ENCODE measurements at places on chromosomes 5 and 9.

DNA sequence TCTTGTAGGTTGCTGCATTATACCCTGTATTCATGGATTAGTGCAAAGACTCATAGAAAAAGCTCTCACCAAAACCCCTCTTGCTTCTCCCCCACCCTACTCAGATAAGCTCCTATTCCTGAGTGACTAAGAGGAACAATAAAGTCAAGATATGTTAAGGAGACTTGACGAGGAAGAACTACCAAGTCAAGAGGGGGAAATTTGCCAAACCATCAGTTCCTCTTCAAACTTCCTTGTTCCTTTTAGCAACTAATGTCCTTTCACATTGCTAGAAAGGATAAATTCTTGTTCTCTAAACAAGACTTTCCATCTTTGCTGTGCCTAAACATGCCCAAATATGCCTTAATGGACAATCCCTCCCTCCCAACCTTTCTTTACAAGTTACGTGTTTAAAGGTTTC, 27.0 kb downstream of the CNOT8 start:
- no peak for DNase-seq

DNA sequence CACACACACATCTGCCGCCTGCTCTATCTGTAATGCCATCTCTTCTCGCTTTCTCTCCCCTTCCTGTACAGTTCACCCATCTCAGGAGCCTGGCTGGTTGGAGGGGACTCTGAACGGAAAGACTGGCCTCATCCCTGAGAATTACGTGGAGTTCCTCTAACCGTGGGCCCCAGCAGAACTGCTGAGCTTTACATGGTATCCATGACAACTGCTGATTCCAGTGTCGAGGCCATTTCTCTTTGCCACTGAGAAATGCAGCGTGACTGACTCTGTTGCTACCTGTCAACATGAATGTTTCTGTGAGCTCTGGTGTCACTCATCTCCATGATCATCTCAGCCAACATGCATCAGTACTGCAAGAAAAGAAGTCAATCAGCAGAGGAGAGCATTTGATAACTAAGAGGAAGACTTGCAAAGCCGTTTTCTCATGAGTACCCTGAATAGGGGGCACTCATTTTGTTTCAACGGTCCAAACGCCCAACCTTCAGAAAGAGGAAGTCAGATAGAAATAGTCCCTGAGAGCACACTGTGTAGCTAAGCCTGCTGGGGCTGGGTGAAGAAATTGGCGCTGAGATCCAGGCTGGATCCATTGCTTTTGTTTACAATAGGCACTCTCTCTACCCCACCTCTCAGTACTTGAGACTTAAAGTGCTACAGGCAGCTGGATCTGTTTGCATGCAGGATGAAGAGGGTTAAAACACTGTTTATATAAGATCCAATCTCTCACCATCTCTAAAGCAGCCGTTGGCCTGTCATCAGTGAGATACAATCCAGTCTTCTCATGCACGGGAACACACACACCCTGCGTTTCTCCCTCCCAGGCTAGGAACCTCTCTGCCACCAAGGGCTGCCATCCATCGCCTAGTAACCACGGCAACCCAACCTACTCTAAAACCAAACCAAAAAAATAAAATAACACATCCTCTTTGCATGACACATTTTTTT, 180.9 kb downstream of the NR3C1 start:
- DNase-seq = no peak

DNA sequence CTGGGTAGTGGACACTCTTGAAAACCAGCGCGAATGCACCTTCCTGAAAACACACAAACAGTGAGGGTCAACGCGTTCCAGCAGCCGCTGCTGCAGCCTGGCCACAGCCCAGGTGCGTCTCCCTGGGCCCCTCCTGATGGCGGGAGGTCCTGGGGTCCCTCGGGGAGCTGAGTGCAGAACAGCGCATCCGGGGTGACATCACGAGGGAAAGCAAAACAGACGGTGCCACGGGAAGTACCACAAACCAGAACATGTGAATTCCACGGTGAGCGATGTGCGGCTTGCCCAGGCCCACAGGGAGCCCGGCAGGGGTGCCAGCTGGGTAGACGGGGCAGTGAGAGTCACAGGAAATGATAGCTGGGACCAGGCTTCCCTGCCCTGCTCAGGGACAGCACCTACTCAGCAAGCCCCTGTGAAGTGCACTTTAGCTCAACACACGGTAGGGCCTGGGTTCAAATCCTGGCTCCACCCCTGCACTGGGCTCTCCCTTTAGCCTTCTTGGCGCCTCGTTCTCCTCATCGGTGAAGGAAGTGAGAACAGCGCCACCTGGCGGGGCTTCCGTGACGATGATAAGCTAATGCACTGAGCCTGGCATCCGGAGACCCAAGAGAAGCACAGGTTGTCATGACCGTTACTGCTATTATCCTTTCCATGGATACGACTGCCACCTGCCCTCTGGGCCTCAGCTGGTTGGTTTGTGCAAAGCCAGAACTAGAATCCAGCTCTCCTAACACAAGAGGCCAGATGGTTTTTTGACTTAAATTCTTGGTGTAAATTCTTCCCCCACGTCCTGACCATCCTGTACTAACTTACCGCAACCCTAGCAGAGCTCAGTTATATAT, 24.6 kb downstream of the GFPT2 start:
- no peak for DNase-seq

- no peak for DNase-seq
Observed at GRCh38 chr5:151569132-151570046, 21.7 kb downstream of the FAT2 start.

GRCh38 chr5:179265514-179266290, 79.6 kb downstream of the ADAMTS2 start:
- DNase-seq = peak; percentile 74

GRCh38 chr9:136025481-136025880, 64.3 kb upstream of the UBAC1 start:
- no peak for DNase-seq

DNA sequence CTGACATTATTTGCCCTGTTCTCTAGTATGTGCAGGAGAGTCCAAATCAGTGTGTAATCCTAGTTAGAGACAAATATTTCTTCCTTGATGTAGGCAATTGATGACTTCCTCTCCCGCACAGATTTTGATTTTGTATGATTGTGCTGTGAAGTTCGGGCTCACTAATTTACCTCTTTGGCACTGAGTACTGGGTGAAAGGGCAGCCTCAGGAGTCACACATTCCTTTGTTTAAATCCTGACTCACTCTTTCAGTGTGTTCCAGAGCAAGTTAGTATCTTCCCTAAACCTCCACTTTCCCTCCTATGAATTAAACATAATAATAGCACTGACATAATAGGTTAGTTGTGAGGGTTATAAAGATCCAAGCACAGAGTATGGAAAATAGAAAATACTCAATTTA, 269.7 kb downstream of the ISL1 start:
- DNase-seq = no peak

GRCh38 chr9:86487838-86488233, 133.6 kb upstream of the TUT7 start:
- DNase-seq = no peak

- no peak for DNase-seq
Observed at GRCh38 chr5:167285591-167285990, 1005.9 kb upstream of the WWC1 start.

- no peak for DNase-seq
Observed at GRCh38 chr5:68243681-68244080, 28.1 kb downstream of the PIK3R1 start.

DNA sequence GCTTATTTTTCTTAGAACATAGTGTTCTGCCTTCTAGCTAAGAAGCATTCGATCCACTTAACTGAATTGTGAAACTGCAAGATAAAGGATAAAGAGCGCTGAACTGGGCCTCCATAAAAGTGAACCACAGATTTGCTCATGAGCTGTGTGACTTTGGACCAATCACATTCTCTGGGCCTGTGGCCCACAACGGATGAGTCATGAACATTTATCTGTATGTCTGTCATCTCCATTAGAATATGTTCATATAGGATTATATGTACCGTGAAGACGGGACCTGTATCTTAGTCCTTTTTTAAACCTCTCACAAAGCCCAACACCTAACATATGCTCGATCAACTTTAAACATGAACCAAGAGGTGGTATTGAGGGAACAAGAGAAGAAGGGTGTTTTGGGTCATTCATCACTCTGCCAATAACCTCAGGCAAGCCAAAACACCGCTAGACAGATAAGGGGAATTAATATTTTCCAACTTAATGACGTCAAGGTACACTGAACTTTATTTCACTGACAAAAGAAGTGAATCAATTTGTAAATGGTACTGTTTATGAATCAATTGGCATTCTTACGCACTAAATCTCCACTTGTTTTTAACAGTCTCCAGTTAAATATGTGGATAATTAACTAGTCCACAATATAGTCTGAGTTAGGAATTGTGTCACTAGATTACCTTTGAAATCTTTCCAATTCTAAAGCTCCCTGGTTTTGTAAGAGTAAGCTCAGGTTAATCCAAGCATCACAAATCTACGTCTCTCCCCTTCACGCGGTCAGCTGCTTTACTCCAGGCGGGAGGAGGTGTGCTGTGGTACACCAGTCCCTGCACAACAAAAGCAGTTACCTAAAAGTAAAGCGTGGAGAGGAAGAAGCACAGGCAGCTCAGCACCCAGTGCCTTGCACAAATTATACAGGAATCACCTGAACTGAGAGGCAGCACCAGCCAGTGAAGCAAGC, 1.6 kb downstream of the TMEM245 start:
- no peak for DNase-seq

DNA sequence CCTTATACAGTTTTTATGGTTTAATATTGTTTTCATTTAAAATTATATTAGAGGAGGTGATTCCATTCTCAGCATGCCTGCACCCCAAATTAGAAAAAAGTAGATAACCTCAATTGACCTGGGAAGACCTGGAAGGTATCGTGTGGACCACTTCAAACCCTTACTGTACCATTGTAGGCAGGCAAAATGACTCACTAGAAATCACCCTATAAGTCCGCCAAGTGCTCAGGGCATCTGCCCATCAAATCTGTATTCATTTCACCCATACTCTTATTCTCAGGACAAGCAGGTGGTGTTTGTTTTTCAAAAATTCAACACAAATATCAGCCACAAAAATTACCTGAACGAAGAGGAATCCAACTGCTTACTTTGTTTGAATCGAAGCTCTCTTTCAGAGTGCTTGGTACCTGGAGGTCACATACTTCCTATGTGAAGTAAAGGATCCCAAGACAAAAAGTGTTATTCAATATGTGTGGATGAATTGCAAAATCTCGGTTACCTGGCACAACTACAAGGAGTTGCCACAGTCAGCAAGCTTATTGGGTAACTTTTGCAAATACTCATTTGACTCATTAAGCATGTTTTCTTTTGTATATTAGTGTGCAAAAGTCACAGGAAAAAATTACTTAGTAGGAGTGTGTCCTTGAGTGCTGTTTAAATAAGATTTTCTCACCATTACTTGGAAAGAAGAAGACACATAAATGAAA, 216.2 kb downstream of the ENC1 start:
- DNase-seq = no peak

DNA sequence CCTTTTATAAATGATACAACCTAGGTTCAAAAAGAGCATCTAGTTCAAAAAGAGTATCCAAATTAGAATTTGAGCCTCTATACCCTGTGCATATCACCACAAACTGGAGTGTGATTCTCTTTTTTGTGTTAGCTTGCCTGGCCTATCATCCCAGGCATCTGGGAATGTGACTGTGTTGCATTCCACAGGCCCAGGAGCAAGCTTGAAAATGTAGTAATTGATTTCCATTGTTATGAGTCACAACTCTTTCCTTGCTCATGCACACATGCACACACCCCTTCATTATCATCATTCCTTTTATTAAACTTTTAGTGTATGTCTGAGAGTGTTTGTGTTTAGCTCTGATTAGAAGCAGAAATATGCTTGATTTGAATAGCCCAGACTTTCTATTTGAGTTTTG, 75.2 kb downstream of the FCHO2 start:
- no peak for DNase-seq
